ENCODE measurements at places on chromosomes 13 and 19.

DNA sequence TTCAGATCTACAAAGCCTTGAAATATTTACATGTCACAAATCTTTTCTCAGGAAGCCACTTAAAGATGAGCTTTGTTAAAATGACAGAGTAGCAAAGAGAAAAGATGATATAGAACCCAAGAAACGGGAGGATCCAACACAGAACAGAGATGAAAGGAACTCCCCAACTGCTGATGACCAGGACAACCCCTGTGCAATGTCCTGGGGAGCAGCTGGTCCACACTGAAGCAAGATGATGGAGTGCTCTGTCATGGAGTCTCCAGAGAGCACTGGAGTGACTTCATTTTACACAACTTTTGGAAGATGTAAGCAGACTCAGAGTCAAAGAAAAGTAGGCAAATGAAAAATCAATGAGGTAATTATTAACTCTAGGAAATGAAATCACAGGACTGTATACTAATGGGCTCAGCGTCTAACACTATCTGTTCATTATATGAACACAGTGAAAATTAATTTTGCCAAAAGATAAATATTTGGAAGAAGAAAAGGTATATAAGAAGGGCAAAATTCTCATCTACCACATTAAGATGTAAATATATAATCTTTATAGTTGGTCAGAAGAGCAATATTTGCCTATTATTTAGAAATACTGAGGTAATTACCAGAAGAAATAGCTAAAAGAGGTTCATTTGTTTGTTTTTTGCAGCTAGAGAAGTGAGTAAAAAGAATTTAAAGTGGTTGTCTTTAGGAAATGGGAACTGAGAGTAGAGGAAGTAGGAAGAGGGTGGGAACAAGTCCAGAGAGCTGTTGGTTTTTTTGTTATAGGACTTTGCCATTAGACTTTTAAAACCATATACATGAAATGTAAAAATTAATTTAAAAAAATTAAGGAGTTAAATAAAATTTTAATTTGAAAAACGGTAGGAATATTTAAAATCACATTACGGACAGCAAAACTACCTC lies 30.5 kb downstream of the MTRF1 start:
- DNase-seq = peak; percentile 14

DNA sequence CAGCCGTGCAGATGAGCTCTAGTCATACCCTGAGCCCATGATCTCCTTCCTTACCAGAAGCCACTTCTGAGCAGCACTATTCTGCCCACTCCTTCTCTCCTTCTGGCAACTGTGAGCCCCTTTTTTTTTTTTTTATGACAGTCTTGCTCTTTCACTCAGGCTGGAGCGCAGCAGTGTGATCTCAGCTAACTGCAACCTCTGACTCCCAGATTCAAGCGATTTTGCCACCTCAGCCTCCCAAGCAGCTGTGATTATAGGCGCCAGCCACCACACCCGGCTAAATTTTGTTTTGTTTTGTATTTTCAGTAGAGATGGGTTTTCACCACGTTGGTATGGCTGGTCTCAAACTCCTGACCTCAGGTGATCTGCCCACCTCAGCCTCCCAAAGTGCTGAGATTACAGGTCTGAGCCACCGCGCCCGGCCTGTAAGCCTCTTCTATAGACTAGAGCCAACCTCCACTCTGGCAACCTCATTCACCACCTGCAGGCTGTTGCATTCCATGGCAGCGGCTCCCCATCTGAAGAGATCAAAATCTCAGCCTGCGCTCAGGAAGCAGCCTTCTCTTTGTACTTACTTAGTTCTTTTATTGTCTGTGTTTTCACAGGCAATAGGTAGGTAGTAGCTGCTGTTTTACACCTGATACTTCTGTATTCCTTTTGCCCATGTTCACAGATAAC lies 34.8 kb upstream of the NDFIP2 start:
- no peak for DNase-seq

DNA sequence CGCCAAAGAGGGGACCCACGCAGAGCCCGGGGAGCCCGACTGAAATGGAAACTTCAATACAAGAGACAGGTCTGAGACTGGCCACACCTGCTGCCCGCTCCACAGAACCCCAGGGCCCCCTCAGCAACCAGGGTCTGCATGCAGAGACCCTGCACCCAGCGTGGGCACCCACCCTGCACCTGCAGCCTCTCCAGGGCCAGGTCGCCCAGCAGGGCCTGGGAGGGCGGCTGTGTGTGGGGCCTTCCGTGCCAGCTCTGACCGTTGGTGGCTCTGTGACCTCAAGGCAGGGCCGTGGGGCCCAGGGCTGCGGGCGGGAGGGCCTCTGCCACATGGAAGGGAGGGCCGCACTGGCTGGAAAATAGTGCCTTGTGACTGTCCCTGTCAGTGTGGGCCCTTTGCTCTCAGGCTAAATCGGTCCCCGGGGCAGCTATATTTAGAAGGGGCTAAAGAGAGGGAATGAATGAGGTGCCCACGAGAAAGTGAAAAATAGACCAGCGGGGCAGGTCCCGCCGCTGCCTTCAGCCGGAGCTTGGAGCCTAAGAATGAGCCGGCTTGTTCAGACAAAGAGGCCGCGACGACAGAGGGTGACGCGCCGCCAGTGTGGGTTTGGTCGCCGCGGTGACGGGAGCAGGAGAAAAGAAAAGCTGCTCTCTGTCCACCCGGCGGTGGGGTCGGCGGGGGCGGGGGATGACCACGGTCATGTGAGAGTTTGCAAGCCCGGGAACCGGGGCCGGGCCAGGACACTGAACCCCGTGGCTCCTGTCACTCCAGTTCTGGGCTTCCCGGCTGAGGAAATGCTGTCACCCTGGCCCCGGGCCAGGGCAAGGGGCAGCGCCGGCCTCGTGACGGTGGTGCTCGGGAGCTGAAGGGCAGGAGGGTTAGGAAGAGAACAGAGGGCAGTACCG lies 70.5 kb downstream of the GADD45B start:
- peak; percentile 81 for DNase-seq

GRCh38 chr19:45492627-45493470 lies 4.0 kb downstream of the RTN2 start:
- no peak for DNase-seq

DNA sequence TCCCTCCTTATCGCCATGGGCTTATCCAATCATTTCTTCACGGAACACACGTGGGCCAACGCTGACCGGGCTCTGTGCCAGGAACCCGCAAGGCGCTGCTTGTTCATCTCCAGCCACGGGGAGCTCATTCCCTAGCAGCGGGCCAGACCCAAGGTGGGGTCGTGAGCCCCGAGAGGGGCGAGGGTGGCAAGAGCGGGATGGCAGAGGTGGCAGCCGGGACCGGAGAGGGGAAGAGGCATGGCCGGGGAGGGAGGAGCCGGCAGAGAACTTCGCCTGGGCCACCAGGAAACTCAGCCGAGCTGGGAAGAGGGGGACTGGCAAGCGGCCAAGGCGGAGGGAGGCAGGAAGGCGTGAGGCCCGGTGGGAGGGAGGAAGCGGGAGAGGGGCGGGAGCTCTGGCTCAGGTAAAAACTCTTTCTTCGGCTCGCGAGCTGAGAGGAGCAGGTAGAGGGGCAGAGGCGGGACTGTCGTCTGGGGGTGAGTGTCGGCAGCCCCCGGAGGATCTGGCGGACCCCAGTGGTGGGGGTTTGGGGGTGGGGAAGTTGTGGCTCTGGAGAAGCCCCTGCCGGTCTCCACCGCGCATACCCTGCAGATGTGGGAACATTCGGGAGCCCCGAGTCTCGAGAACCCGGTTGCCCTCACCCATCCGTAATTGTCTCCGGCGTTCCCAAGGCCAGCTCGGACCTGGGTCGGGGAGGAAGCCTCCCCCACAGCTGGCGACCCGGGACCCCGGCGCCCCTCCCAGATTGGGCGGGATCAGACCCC lies at the start of gene B3GNT3:
Gene B3GNT3, plus strand, starts transcription at position 408 of the 764 bp plus-strand sequence. CDS start 12,670 bp downstream, outside the sequence.
- DNase-seq = no peak

DNA sequence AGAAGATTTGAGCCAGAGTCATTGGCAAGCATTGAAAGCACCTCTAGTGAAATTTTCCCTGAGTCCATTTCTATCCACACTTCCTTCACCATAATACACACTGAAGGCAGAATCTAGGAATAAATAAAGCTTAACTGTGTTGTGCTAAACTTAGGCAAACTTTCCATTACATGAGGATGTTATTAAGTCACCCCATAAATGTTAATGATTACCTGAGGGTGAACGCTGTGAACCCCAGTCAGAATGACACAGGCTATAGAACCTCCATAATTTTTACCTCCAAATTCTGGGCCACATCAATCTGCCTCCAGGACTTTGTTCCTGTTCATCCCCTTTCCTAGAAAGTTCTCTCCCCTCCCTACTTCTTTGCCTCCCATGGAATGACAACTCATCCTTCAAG lies 71.0 kb downstream of the RAP2A start:
- DNase-seq = no peak

- no peak for DNase-seq
Measured at GRCh38 chr19:8261881-8262280, 46.3 kb downstream of the CD320 start.

DNA sequence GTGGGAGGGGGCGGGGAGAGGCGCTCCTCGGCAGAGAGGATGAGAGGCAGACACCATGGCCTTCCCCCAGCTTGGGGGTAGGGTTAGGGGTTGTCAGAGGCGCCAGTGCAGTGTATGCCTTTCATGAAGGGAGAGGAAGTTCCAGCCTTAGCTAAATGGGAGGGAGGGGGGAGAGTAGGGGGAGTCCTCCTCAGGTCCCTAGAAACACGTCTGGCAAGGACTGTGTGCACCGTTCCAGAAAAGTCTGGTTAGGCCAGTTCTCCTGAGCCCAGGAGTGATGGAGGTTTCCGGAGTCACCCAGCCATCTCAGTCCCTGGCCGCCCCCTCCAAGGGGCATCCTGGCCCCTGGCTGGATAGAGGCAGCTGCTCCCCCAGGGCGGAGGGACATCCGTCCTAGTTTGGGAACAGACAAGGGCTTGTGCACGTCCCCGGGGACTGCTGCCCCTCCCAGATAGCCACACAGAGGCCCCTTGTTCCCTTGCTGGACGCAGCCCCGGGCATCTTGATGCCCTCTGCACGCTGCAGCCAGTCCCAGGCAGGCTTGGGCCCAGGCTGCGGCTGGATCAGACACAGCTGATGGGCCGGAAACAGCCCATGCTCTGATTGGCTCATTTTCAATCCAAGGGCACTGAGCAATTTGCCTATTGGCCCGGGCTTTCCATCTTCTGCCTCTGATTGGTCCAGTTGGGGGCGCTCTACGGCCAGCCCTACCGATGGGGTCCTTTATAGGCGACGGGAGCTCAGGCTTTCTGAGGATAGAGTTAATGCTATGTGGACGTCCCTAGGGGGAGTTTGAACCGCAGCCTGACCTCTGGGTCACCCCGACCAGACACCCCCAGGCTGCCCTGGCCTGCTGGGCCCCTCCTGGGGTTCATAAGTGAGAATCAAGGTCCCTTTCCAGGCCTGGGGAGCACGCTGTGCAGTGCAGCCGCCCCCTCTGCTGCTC lies 3.8 kb downstream of the S1PR2 start:
- peak; percentile 98 for DNase-seq

- DNase-seq = no peak
Measured at GRCh38 chr19:34484328-34484727, 2.8 kb downstream of the WTIP start.

DNA sequence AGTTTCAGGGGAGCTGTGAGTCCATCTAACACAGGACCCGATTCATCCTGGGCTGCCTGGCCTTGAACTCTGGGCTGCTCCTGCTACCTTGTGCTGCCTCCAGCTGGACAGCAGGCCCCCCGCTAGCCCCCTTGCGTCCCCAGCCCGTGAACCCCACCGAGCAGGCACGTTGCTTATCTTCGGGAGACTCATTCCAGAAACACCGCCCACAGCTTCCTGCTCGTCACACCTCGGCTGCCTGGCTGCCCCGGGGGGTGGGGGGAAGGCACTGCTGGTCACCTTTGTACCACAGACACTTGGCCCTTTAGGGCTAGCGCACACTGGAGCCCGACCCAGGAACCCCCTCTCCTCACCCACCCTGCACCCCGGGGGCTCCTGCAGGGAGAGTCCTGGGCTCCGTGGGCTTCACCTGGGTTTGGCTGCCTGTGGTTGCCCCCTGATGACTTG lies 48.1 kb downstream of the CRTC1 start:
- DNase-seq = no peak

DNA sequence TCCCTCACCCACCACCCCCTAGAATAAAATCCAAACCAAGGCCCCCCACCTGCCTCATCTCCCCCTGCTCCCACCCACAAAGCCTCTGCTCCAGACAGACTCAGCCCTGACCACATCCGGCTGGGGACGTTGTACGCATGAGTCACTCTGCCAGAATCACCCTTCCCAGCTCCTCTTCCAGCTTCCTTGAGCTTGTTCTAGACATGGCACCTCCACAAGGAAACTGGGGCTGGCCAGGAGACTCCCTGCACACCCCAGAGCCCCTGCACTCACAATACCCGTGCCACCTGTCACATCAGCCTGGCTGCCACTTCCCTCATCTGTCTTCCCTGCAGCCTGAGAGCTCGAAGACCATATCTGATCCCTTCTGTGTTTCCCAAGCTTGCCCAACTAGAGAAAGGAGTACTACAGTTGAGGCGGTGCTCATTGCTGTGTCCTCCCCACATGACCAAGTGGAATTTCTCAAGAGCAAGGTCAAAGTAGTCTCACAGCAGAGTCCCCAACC lies 9.7 kb downstream of the DEDD2 start:
- no peak for DNase-seq

GRCh38 chr19:6198896-6199239 lies 63.4 kb downstream of the ACSBG2 start:
- no peak for DNase-seq

GRCh38 chr19:50464348-50464747 lies 12.0 kb upstream of the EMC10 start:
- DNase-seq = no peak

DNA sequence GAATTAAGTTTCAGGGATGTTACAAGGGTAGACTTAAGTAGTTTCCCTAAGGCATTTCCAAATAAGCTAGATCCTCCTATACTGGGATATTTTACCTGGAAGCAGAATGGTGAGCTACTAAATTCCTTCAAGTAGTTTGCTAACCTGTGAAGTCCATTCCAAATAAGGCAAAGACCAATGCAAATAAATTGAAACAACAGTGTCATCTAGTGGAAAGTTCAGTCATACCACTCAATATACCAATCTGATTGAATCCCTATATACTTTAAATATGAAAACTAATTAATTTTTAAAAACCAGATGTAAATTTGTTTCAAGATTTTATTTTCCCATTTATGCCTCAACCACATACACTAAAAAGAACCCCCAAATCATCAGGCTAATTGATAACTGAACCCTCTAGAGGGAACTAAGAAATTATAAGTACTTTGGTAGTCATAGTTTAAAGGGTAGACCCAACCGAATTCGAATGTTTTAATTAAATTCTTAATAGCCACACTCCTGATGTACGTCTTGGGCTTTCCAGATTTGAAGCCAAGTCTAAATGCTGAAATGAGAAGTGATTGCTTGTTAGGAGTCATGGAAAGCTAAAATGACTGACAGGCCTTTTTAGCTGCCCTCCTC lies 223.7 kb downstream of the TBC1D4 start:
- peak; percentile 58 for DNase-seq

Data from pons (tissue), 1 donor.